Stimulated activated CD4-positive, alpha-beta T cell treated with anti-CD3 and anti-CD28 coated beads, TNF-alpha, amount 100 ng/mL, for 4 hours (primary cell): ENCODE measurements at places on chromosomes 6 and 20.

- no peak for DNase-seq
These were observed 239.7 kb downstream of the ATXN1 start for GRCh38 chr6:16521528-16521927.

DNA sequence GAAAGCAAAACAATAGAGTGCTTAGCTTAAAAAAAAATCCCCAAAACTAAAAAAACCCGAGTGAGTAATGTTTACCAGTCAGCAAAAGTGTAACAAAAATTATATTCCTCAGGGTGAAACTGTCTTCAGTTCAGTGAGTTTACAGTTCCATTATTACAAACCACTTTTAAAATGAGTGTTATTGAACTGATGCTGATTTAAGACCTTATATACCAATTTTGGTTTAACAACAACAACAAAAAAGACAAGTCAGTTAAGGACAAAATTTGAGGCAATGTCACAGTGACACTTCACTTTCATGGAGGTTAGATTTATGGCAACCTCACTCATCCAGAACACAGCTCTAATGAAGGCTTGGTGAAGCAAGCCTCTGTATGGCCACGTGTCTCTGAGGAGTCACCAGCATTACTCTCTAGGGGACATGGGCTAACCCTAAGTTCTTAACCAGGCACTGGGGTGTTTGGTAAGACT is 630.8 kb downstream of the PHF3 start:
- DNase-seq: no peak

DNA sequence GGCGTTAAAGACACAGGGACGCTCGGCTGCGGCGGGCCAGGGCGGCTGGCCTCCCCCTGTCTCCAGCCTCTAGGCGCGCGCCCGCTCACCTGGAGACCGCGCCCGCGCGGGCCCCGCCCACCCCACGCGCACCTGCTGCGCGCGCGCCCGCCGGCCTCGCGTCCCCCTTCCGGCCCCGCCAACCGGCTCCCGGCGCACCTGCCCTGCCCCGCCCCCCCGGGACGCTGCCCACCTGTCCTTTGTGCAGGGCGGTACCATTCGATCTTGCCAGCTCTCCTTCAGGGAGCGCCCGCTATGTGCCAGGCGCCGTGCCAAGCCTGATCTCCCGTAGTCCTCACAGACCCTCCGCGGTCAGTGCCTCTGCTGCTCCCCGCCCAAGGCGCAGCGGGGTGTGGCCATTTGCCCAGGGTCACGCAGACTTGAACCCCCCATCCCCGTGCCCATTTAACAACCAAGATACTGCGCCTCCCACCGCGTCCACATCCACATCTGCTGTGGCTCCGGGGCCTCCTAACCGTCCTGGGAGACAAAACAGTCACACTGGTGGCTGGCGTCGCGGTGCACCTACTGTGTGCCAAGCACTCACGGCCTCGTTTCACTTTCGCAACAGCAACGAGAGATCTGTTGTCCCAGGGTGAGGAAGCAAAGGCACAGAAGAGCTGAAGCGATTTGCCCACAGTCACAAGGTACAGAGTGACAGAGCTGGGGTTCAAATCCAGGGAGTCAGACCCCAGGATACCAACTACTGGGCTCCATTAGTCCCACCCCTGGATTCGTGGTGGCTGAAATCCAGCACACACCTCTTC is 48.1 kb downstream of the NOL4L start:
- no peak for DNase-seq

DNA sequence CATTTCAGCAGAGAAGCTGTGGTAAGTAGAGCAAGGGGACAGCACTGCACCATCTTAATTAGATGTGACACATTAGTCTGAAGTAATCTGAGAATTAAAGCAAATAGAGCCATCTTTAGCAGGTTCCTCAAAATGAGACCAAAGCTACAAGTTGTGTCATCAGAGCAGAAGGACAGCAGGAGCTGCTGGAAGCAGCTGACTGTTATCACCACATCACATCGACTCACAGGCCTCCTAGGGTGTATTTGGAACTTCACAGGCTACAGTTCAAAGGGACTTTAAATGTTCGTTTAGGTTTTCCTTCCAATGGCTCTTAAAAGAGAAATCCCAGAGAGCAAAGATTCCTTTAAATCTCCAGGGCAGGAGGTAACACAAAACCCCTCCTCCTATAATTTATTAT is 69.5 kb downstream of the LCA5 start:
- no peak for DNase-seq

DNA sequence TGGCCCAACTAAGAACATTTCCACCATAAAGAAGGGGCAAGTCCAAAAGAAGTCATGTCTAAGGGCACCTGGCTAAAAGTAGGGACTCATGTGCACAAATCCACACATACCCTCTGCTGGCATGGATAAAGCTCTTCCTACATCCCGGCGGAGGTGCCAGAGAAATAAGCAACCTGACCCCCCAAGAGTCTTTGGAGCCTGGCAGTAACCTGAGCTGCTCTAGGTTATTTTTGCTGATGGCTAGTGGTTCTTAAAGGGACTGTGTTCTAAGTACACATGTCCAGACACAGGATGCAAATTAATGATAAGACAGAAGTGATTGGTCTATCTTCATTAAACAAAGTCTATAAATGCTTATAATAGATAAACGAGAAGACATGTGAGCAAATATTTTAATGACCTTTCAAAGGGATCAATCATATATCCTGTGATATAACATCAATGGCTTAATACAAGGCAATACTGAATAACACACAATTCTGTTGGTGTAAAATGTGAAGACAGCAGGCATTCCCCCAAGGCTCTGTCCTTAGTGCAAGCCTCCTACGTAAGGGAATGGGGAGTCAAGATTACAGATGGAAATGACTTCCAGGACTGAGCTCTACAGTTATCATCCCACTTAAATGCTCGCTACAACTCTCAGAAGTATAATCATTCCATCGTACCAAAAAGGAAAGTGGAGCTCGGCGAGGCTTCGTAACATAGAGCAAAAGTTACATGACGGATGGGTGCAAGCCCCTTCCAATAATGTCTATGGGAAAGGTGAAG is 52.5 kb downstream of the HIVEP2 start:
- DNase-seq: no peak

GRCh38 chr6:38350942-38351341 is 288.8 kb downstream of the BTBD9 start:
- no peak for DNase-seq

- no peak for DNase-seq
These were observed 79.1 kb upstream of the ANKEF1 start for GRCh38 chr20:9955646-9956045.

DNA sequence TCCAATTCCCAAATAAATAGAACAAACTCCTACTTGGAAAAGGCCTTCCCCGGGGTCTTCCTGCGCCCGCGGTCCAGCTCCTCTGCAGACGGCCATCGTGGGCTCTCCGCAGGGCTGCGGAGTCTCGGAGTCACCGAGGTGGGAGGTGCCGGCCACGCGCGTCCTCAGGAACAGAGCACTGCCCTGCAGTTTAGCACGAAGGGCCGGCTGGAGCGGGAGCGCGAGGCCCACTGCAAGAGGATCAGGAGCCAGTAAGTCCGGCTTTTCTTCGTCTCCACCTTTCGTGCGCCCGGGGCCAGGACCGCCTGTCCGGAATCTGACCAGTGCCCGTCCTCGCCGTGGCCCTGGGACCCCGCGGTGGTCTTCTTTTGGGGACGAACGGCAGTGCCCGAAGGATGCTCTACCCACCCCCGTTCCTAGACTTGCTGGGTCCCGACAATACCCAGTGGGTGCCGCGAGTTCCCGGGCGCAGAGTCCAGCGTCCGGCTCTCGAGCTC is 1.4 kb downstream of the BHLHE23 start:
- DNase-seq: no peak

GRCh38 chr20:51469578-51470498 is 72.7 kb downstream of the NFATC2 start:
- DNase-seq: no peak

GRCh38 chr6:2081155-2082138 is 164.0 kb downstream of the GMDS start:
- DNase-seq: no peak

DNA sequence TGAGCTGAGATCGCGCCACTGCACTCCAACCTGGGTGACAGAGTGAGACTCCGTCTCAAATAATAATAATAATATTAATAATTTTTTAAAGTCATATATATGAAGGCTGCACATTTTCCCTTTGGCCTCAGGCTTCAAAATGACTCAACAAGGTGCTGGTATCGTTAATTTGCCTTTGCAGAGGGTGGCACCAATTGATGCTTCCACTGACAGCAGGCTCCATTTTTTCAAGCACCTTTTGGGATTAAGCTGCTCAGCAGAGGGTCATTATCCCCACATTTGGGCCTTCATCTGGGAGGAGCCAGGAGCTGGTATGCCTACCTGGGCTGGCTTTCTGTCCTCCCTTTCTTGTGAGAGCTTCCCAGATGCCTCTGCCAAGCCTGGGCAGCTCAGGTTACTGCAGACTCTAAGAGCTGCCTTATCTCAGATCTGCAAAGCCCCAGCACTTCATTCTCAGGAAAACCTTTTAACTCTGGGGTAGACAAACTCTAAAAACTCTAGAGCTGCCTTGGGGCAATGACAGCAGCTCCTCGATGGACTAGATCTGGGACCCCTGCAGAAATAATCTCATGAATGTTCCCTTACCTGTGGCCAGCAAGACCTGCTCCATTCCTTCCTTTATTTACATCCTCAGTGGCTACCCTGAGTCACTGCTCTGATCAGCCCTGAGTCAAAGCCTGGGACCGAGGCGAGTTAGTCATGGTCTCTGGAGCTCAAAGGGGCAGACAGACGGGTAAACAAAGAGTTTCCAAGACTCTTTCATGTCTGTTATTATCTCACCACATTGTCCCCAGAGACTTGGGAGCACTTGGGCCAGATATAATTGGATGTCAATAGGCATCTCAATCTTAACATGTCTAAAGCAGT is 80.0 kb upstream of the EYA2 start:
- no peak for DNase-seq

DNA sequence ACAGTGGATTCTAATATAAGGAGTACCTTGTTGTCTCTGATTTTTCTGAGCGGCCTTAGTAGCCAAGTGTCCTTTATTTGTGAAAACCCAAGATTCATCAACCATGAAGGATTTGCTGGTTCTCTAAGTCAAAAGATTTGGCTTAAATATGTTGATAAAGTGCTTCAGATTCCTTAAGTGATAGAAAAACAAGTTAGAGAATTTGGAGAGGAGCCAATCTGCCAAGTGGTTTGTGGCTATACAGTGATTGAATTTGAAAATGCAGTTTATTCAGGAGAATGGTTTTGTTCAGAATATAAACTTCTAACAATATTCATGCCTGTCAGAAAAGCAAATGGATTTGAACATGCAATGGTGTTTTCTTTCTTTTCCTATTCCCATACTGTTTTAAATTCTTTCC is 54.8 kb downstream of the CAP2 start:
- DNase-seq: no peak

DNA sequence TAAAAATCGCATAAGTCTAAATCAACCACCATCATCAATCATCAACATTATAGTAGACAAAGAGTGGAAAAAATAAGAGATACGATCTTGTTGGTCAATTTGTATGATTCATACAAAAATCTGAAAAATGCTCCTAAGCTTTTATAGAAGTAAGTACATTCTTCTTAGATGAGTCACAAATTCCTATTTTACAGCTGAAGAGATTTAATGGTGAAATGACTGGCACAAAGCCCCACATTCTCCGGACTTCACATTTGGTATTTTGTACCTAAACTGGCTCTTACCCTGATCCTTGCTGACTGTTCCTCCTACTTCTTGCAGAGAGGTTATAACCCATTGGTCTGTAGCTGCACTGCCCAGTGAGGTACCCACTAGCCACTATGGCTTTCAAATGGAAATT is 29.9 kb upstream of the PREP start:
- DNase-seq: no peak

GRCh38 chr20:32395066-32395465 is 36.9 kb downstream of the ASXL1 start:
- DNase-seq: no peak

- DNase-seq: no peak
These were observed 71.8 kb upstream of the TMEM181 start for GRCh38 chr6:158488065-158488464.

DNA sequence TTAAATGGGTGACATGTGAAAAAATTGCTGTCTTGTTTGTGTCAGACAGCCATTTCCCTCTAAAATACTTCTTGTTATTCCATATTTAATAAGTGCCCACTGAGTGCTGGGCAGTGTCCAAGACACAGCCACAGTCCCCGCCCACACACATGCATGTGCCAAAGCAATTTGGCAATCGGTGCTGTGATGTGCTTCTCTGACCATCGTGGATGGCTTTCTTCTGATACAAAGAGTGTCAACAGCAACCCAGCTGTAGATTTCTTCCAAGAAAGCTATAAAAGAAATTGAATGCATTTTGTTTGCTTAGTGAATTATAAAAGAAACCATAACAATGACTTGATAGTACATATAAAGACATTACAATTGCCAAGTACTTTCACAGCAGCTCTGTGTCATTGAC is 140.5 kb upstream of the ATXN1 start:
- no peak for DNase-seq

GRCh38 chr6:133764008-133764753 is 124.7 kb upstream of the TCF21 start:
- no peak for DNase-seq

GRCh38 chr6:81456416-81456815 is 296.1 kb downstream of the TENT5A start:
- DNase-seq: no peak

GRCh38 chr20:24149175-24149574 is 160.6 kb upstream of the GGTLC1 start:
- DNase-seq: no peak

- DNase-seq: no peak
These were observed 157.8 kb downstream of the CDKAL1 start for GRCh38 chr6:20692023-20692422.

- no peak for DNase-seq
These were observed 42.0 kb upstream of the BPIFA2 start for GRCh38 chr20:33125983-33126382.

GRCh38 chr20:52768694-52769093 is 203.5 kb upstream of the TSHZ2 start:
- DNase-seq: no peak

GRCh38 chr20:8640461-8640860 is 428.4 kb upstream of the PLCB4 start:
- DNase-seq: no peak

- DNase-seq: no peak
These were observed 288.2 kb upstream of the MAN1A1 start for GRCh38 chr6:119637768-119638167.

- DNase-seq: no peak
These were observed 882.7 kb upstream of the FLRT3 start for GRCh38 chr20:15220009-15220656.

DNA sequence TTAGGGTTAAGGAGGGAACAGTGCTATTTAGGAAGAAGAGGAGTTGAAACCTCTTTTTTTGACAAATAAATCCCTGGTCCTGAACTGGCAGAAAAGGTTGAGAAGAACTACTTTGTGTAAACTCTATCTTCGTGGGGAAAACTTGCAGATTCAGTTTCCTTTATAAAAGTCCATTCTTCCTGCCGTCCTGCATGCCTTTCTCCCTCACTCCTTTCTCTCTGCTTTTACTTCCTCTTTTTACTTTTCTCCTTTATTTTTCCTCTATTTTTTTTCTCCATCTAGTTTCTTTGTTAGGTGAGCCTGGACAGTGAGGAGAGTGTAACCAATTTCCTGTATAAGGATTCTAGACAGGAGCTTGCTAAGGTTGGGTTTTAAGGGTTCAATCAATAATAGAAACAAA is 52.7 kb downstream of the TPBG start:
- DNase-seq: no peak
